PC-3 (cell line): ENCODE measurements at places on chromosomes 3 and 15. TPM values are rescaled to one million over a fixed set of nuclear protein-coding genes. Genes with fewer than 3 reads are reported as not detected.
A peak's percentile ranks its signal among the peaks of the same experiment; 100 is the strongest.

Gene ACOX2
- 9.8 and 10.8 TPM in 2 replicates for total RNA-seq

Gene ADAMTS7
- 4.2 and 5.2 TPM in 2 replicates for total RNA-seq

Gene PPM1L
- total RNA-seq = 2.4 and 7.0 TPM in 2 replicates

Gene ADIPOQ
- total RNA-seq = not detected in 2 replicates

Gene C3orf52
- total RNA-seq = 14.8 and 16.7 TPM in 2 replicates

Gene PFKFB4
- 33.5 and 35.2 TPM in 2 replicates for total RNA-seq

Gene CRTAP
- total RNA-seq = 174 and 184 TPM in 2 replicates

Gene KCNAB1
- not detected in 2 replicates for total RNA-seq

- no peak for DNase-seq
These were observed 70.1 kb downstream of the PLXNA1 start for GRCh38 chr3:127053026-127053425.

- no peak for DNase-seq
These were observed 35.2 kb upstream of the CDAN1 start for GRCh38 chr15:42772144-42772543.

DNA sequence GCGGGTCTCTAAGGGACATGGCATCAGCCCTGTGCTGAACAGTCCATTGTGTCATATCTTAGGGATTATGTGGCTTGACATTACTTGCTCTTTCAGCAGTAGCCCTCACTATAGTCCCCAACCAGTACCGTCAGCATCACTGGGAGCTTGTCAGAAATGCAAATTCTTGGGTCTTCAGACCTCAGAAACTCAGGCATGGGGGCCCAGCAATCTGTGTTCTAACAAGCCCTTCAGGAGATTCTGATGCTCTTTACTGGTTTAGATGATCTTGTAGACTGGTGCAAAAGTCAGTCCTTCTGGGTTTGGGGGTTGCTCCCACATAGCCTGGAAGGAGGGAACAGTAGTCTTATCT lies 39.0 kb upstream of the TRAK1 start:
- no peak for DNase-seq

- DNase-seq = no peak
These were observed 60.3 kb upstream of the TRA2B start for GRCh38 chr3:185998136-185998535.

DNA sequence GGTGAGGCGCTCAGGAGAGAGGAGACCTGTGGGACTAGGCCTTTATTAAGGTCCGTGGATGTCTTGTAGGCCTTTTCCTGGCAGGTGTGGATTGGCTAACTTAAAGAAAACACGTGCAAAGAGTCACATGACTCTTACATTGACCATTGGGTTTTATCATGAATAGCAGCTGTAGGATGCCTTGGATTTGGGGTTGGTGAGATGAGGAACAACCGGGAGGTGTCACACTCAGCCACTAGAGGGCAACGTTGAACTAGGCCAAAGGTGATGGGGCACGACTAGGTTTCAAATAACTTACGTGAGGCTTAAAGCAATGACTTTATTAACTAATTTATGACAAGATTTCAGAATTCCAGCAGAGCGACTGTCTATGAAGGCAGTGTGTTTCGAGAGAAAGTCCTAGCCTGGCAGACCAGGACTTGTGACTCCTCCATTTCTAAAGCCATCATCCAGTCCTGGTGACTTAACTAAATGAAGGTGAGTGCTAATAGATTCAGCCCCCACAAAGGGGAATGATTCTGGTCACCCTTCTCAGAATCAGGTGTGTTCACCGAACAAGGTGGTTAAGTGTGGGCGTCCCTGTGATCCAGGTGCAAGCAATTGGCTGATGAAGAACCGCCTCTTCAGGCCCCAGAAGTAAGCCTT lies 345.6 kb downstream of the MCTP2 start:
- peak; percentile 25 for DNase-seq

- no peak for DNase-seq
These were observed 153.5 kb upstream of the COL8A1 start for GRCh38 chr3:99484871-99485270.

- DNase-seq = no peak
These were observed 4.5 kb downstream of the CORO2B start for GRCh38 chr15:68583321-68583720.

DNA sequence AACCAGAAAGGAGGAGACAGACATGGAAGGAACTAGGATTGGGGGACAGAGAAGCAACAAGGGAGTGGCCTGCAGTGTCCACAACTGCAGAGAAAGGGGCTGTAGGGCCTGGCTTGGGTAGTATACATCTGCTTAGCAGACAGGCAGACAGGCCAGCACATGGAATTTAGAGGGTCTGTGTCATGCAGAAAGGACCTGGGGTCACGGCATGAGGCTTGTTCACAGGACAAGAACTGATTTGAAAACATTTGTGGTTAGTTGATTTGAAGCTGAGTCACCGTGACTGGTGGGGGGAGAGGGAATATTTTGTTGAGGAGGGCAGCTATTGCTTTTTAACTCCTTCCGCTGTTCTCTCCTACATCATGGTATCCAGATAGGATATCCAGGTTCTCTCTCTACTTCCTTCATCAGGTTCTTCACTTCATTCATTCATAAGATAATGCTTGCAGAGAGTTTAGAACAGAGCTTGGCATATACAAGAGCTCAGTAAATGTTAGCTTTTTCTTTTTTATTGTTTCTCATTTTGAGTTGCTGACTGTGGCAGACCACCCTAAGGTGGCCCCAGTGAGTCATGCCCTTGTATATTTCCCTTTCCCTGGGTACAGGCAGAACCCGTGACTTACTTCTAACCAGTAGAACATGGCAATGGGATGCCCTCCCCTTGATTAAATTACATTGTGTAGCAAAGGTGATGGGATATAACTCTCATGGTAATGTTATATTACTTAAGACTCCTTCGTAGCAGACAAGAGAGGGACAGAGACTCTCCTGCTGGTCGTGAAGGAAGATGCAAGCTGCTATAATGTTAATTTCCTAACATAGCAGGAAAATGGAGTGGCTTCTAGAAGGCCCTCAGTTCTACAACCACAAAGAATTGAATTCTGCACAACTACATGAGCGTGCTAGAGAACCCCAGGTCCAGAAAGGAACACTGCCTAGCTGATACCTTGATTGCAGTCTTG lies 95.0 kb upstream of the NMNAT3 start:
- DNase-seq = peak; percentile 47

DNA sequence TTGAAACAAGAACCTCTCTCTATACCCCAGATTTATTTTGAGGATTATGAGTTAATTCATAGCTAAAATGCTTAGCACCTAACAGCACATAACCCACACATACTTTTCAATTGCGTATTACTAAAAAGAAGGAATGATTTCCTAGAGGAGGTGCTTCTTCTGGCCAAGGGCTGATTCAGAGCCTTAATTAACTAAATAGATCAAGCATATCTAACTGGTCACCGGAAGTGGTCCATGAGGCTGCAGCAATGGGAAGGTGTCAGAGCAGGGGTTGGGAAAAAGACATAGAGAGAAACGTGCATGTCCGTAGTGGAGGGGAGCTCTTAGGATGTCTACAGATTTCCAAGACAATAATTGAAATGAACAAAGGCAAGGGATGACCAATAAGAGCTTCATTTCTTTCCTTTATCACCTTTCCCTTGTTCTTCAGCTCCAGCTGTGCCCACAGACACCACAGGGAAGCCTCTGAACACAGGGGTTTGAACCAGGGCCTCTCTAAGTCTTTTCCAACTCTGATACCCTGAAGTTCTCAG lies 467 bp downstream of the HGD start:
- no peak for DNase-seq

- peak; percentile 90 for DNase-seq
These were observed 39.7 kb upstream of the MYZAP start for GRCh38 chr15:57551715-57552677.

GRCh38 chr3:153679714-153680113 lies 441.5 kb upstream of the ARHGEF26 start:
- no peak for DNase-seq

- DNase-seq = no peak
These were observed 12.2 kb downstream of the ZIC1 start for GRCh38 chr3:147421184-147421912.

- DNase-seq = peak; percentile 14
These were observed 6.8 kb upstream of the ZNF280D start for GRCh38 chr15:56739964-56740640.

GRCh38 chr3:56792193-56792592 lies 9.6 kb downstream of the ARHGEF3 start:
- no peak for DNase-seq

DNA sequence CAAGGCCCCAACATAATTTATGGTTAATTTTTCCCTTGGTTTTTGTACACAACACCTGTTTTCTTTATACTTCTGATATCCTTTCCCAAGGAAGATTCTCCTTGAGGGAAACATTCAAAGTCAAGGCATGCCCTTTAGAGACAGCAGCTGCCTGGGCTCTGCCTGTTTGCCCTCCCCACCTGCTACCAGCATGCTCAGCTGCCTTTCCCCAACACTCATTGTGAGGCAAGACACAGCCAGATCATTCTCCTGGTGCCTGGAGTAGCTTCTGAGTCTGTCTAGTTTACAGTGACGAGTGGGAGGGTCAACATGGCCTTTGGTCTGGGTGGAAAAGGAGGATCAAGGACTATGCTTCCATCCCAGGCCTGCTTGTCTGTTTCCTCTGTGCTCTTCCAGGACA lies 132.5 kb downstream of the EPHB1 start:
- no peak for DNase-seq

GRCh38 chr15:53535886-53536285 lies 223.6 kb downstream of the WDR72 start:
- DNase-seq = peak; percentile 14

DNA sequence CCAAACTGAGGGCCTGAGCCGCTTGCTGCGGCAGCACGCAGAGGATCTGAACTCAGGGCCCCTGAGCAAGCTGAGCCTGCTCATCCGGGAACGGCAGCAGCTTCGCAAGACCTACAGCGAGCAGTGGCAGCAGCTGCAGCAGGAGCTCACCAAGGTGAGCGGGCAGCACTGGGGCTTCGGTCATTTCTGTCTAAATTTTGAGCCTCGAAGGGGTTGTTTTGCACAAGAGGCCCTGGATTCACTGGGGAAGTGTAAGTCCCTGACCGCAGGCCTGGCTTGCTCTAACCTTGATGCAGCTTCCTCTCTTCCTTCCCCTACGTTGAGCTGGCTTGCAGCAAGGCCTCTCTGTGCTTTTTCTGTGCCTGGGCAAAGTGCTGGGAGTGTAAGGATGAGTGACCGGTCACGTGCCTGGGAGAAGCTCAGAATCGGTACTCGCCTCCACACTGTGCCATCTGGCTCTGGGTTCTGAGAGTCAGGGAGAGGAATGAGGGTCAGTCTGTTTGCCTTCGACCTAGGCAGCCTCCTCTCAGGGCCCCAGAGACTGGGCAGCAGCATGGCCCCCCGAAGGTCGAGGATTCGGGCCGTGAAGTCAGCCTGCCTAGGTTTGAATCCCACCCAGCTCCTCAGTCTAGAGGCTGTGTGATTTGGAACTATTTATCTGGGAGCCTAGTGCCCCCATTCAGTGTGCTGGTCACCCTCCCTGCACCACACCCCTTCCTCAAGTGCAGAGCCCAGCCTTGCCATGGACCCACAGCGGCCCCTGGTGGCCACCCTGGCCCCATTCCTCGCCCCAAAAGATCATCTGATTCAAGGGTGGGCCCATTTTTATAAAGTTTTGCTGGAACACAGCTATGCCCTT lies 1.4 kb downstream of the FES start:
- peak; percentile 62 for DNase-seq

DNA sequence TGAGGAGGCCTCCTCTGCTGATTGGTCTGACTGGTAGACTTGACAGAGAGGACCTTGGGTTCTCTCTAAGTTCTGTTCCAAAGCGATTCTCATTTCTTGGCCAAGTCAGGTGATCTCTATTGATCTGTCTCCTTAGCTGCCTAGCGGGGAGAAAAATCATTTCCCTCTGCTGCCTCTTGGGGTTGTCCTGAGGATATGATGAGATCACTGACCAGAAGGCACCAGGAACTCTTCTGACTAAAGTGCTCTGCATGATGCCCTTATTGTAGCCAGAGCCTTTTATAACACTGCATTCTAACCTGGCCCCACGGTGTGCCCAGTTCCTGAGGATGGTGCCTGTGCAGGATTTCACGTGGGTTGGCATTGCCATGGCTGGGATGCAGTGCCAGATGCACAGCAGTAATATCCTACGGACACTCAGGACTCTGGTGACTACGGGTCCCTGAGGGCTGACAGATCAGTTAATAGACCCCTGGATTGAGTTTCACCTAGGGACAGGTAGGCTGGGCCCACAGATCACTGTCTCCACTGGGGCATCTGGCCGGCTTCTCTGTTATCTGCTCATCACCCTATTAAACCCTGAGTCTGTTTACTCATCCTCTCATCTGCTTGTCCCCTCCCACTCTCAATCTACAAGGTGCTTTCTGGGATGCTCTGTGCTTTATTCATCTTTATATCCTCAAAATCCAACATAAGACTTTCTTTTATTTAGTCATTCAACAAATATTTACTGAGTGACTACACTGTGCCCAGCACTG lies 3.9 kb upstream of the HEG1 start:
- peak; percentile 27 for DNase-seq

- no peak for DNase-seq
These were observed 614.3 kb downstream of the DIPK2A start for GRCh38 chr3:144585953-144586352.

- peak; percentile 42 for DNase-seq
These were observed 808 bp downstream of the BCL6 start for GRCh38 chr3:187744169-187745151.

- DNase-seq = peak; percentile 56
These were observed at the start of gene CIB2 for GRCh38 chr15:78131295-78132061. Gene CIB2 (minus strand): TSS chr15:78131445. CDS start chr15:78131215, 230 bp downstream.

DNA sequence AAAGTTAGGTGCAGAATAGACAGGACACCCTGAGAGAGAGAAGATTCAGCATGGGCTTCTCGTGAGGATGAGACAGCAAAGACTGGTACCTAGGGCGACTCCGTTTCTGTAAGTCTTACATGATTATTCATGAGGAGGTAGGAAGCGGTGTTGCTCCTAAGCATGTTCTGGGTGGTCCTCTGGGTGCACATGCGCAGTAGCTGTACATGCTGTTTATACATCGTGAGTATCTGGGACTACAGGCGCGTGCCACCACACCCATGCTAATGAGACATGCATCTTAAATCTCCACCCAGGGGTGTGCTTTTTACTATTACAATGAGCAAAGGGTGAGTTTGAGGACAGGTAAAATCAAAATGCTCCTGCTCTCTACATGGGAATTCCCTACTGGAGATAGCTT lies 12.3 kb downstream of the ALPK3 start:
- DNase-seq = no peak

DNA sequence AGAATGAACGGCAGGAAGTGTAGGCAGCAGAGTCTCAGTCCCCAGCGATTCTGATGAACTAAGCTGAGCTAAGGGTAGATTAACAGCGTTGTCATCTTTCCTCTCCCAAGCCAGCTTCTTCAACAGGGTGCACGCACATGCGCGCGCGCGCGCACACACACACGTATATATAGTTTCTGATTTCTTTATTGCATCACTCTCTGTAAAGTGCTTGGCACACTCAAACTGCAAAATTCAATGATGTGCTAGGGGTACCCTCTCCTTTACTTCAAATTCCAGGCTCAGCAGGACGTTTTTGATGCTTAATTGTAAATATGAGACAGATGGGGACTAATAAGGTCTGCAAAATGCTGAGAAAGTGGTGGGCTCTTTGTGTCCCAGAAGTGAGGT lies 26.1 kb upstream of the VPS8 start:
- DNase-seq = no peak

GRCh38 chr3:14266361-14266760 lies 87.7 kb downstream of the LSM3 start:
- no peak for DNase-seq
